Fibroblast of skin of scalp (primary cell): ENCODE measurements at places on chromosomes 2 and 18.

- DNase-seq = peak; percentile 50
Observed at GRCh38 chr2:99425022-99425421, 64.8 kb downstream of the REV1 start.

- no peak for DNase-seq
Observed at GRCh38 chr18:55387139-55387984, 200.6 kb downstream of the TCF4 start.

DNA sequence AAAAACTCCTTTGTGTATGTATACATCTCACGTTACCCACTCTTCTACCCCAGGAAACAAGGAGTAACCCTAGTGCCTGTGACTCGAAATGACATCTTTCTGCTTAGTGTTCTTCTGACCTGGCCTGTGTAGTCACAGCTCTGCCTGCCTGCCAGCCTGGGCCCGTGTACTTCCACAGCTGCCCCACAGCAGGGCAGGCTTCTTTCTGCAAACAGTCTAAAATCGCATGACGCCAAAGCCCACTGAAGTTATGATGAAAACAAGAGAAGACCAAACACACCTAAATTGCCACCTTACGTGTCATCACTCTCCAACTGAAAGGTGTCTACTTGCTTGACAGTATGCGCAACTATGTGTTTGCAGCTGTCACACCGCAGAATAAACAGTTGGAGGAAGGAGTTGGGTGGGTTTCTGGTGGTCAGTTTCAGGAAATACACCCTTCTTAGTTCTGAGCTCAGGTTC lies 1.5 kb downstream of the GAREM1 start:
- peak; percentile 13 for DNase-seq

- DNase-seq = no peak
Observed at GRCh38 chr2:47072728-47073191, 82.3 kb downstream of the STPG4 start.

DNA sequence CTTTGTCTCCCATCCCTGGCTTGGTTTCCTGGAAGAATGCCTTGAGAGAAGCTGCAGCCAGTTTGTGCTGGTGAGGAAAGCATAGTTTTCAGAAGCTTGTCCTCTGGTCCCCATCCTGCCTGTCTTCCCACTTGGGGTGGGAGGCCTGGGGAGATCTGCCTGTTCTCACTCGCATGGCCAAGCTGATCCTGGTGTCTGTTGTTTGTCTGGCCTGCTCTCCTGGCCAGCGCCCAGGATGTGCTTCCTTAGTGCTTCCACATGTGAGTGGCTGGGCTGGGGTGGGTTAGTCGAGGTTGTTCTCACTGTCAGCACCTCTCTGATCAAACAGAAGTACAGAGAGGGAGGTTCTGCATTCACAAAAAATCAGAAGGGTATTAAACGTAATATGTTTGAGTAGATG lies 49.5 kb downstream of the PTPRM start:
- peak; percentile 78 for DNase-seq

GRCh38 chr2:183709829-183710228 lies 585.6 kb downstream of the NUP35 start:
- no peak for DNase-seq
